ENCODE measurements at places on chromosomes 13 and 19. TPM values are rescaled to one million over a fixed set of nuclear protein-coding genes. Genes with fewer than 3 reads are reported as not detected.
A peak's percentile ranks its signal among the peaks of the same experiment; 100 is the strongest.

DNA sequence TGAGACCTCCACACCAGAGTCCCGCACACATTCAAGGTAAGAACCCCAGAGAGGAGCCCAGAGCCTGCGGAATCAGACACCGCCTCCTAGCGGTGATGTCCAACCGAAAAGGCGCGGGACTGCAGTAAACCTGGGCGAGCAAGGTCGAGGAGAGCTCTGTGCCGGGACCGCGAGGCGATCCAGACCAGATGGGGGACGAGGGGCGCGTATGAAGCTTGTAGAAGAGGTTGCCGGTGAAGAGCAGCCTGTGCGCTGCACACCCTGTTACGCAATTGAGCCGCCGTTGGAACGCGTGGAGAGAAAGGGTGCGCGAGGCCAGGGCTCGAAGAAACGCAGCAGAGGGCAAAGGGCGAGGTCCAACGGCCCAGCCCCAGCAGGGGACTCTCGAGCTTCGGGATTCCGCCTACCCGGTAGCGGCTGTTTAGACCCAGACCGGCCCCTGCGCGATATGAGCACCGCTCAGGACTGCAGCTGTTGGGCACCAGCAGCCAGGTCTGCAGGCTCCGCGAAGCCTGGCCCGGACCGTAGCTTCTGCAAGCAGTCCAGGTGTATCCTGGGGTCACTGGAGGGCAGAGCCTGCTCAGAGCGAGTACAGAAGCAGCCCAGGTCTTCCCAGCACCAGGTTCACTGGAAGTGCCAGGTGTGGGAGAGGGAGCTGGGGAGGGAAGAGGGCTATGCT lies 65.9 kb upstream of the ZNF599 start:
- peak; percentile 44 for DNase-seq

DNA sequence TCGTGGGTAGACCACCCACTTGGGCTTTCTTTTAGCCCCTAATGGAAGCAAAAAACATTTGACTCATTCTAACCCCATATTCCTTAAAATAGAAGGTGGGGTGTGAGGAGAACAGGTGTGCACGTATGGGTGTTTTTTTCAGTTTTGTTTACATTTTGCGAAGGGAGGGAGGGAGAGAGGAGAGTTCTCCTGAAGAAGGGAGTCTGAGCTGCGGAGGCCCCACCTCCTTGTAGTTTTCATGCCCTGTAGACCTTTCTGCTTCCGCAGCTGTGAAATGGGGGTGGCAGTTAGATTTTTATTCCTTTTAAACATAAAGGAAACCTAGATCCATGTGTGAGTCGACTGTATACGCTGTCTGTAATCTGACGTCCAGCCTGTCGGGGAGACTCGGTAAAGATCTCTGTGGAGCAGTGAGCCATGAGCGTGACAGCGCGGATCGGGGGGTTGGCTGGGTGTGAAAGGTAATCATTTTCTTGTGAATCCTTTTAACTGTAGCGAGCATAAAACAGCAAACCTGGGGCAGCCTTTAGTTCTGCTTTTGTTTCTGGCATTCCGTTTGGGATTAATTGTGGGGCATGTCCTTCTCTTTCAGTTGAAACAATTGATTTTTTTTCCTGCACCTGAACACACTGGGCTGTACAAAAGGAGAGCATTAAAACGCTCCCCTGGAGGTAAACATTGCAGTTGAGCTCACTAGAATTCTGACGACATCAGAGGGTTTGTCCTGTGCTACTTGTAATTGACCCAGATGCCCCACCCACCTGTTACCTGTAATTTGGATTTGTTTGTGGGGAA lies 2.3 kb downstream of the UPF1 start:
- DNase-seq = no peak

DNA sequence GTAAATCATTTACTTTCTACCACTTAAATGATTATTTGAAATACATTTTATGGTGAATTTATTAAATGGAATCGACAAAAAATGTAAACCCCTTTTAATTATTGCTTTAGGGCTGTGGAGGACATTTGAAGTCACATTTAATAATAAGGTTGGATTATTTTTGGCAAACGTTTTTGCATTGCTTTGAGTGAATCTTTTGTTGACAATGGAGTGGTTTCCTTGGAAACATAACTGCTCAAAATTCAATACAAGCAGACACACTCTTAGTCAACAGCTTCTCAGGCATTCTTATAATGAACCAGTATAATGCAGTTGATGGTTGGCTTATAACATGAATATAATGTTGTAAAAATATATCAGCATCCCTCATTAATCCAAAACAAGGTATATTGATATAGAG lies 104.7 kb downstream of the DCLK1 start:
- no peak for DNase-seq

RASA3 gene
- total RNA-seq = 20.1 TPM

PROZ gene
- not detected for total RNA-seq
